NCI-H2171 (cell line): ENCODE measurements at places on chromosomes 2 and 18.

- peak; percentile 32 for DNase-seq
These were observed 316.0 kb downstream of the SOX11 start for GRCh38 chr2:6008186-6008585.

- no peak for DNase-seq
These were observed 289.1 kb downstream of the TRIB2 start for GRCh38 chr2:13005761-13006335.

GRCh38 chr18:8296886-8297616 lies 312.2 kb upstream of the RAB12 start:
- no peak for DNase-seq

DNA sequence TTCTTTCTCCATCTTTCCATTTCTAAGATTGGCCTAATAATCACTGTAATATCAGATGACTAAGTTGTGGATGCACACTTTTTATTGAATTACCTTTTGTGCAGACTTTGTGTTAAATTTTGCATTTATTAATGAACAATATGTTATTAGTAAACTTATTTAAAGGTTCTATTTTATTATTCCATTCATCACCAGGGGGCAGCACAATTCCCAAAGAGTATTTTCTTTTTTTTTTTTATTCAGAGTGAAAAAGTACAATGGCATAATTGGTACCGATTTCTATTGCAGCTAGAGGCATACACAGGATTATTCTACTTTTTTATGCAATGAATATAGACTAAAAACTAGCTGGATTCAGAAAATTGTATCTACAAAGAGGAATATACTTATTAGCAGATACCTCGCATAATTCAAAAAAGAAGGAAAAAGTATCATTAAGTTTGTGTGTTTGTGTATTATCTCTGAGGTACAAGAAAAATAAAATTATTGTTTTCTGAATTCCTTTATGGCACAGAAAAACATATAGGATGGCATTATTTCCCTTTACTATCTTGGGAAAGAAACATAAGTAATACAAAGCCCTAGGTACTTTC lies 390.6 kb downstream of the ERBB4 start:
- peak; percentile 36 for DNase-seq

- DNase-seq = no peak
These were observed 241.2 kb downstream of the CYP26B1 start for GRCh38 chr2:71906357-71906973.
